NCI-H2029 (cell line): ENCODE measurements at places on chromosomes 13 and 19.

DNA sequence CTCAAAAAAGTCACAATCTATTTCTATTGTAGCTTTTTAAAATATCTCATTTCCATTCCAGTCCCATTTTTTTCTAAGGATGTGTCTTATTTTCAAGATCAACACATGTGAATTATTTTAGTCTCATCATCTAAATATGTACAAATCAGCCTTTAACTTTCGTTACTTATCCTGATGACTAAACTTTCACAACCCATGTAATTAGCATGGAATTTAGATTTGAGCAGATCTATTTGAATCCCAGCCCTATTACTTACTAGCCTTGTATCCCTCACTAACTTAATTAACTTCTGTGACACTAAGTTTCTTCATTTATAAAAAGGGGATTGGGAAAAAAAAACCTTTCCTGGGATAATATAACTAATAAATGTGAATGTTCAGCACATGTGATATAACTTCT is 81.1 kb downstream of the UFM1 start:
- DNase-seq: no peak

DNA sequence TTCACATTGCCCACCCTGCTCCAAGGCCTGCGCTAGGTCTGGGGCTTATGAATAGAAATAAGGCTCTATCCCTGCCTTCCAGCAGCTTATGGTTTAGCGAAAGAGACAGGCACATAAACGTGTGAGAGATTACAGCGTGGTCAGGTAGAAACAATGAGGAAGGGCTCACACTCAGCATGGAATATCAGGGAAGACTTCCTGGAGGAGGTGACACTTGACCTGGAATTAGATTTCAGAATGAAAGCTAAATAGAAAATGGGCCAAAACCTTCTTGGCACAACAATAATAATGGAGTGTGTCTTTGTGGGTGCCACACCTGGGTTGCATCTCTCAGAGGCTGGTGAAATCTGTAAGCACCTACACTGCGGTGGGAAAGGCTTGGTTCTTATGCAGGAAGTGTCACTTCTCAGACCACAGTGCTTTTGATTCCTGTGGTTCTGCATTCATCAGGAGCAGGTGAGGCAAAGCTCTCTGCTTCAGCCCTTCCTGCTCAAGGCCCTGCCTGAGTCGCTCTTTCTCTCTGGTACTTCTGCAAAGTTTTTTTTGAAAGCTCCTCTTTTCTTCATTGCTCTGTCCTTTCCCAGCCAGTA is 430.3 kb downstream of the ZNF536 start:
- DNase-seq: no peak

DNA sequence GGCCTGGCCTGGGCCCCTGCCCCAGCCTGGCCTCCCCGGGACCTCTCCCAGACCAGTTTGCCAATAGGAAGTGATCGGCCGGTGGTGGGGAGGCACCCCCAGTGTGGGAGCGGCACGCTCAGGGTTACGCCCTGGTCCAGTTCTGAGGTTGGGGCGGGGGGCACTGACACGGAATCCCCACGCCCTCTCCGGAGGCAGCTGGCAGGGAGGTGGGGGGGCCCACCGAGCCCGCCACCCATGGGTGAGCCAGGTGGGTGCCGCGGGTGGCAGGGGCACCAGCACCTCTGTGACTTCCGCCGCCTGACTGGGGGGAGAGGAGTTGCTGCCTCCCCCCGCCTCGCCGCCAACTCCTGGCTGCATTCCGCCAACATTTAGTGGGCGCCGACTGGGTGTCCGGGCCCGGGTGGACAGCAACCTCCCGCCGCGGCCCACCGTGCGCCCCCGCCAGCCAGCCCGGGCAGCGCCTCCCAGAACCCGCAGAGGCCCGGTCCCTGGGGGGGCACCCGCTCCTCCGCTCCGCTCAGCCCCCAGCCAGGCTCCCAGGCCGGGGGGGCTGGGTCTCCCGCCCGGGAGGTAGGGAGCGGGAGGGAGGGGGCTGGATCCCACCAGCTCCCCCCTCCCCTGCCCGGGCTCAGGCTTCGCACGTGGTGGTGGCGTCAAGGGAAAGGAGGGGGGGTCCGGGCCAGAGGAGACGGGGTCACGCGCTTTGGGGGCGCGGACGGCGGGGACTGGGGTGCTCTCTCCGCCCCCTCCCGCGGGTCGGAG is 2.0 kb downstream of the ZBTB7A start:
- no peak for DNase-seq

DNA sequence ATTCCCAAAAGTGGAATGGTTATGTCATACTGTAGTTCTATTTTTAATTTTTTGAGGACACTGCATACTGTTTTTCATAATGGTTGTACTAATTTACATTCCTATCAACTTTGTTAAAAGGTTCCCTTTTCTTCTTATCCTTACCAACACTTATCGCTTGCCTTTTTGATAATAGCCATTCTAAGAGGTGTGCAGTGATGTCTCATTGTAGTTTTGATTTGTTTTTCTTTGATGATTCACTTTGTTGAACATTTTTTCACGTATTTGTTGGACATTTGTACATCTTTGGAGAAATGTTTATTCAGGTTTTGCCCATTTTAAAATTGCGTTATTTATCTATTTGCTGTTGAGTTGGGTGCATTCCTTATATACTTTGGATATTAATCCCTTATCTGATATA is 188.8 kb upstream of the SPRY2 start:
- DNase-seq: no peak

DNA sequence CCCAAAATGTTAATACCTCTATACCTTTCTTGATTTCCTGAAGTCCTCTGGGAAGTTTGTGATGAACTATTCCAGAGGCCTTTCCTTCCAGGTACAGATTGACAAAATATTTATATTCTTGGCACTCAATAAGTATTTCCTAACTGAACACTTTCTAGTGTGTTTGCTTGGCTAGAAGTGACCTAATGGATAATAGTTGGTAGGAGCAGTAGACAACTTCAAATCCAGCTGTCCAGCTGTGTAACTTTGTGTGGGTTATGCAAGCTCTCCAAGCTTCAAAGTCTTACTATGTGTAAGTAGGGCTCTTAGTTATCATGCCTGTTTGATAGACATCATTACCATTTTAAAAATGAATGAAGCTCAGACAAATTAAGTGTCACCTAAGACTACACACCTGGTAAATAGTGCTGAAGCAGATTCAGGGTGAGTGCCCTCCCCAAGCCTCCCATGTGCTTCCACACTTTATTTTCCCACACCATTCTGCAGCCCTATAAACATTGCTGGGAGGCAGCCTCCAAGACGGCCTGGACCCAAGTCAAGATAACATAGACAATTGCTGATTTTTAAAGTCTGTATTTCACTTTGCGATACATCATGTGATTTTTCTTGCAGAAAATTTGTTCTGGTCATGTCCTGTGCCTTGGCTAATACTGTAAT is 196.6 kb downstream of the NALCN start:
- DNase-seq: no peak

DNA sequence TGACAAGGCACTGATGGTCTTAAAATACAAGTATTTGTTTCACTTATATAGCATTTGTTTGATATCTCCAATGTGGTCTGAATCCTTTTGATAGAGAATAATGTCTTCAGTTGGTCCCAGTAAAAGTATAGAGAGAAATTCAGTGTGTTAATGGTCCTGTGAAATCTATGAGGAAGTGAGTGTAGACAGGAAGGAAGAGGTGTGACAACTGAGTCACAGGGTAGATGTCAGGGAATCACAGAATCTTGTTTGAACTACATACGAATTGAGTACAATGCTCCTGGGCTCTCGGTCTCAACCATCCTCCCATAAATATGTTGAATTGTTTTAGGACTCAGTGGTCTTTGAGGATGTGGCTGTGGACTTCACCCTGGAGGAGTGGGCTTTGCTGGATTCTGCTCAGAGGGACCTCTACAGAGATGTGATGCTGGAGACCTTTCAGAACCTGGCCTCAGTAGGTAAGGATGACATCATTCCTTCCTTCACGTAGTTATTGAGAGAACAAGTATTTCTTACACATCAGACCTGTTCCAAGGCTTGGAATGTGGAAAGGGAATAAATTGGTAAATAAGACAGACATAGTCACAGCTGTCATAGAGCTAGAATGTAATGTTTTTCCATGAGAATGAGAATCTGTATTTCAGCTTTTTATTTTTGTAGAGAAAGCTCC is 9.1 kb downstream of the ZNF555 start:
- DNase-seq: no peak

GRCh38 chr13:48977286-48977625 is 1.5 kb downstream of the FNDC3A start:
- DNase-seq: no peak

DNA sequence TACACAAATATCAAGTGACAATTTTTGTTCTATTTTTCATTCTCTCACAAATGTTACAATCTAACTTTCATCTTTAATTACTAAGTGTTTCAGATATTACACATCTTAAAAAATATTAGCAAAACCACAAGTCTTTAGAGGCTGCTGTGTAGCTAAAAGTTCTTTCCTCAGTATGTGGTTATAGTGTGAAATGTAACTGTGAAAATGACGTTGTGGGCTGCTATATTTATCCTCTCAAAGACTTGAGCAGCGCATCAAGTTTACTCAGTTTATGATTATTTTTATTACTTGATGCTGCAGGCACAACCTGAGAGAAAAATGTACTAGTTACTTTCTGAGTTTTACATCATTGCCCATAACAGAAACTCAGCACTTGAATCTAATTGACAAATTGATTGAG is 2860.6 kb upstream of the PCDH20 start:
- no peak for DNase-seq

- peak; percentile 66 for DNase-seq
These were observed 9.8 kb downstream of the KBTBD6 start for GRCh38 chr13:41122838-41123237.

DNA sequence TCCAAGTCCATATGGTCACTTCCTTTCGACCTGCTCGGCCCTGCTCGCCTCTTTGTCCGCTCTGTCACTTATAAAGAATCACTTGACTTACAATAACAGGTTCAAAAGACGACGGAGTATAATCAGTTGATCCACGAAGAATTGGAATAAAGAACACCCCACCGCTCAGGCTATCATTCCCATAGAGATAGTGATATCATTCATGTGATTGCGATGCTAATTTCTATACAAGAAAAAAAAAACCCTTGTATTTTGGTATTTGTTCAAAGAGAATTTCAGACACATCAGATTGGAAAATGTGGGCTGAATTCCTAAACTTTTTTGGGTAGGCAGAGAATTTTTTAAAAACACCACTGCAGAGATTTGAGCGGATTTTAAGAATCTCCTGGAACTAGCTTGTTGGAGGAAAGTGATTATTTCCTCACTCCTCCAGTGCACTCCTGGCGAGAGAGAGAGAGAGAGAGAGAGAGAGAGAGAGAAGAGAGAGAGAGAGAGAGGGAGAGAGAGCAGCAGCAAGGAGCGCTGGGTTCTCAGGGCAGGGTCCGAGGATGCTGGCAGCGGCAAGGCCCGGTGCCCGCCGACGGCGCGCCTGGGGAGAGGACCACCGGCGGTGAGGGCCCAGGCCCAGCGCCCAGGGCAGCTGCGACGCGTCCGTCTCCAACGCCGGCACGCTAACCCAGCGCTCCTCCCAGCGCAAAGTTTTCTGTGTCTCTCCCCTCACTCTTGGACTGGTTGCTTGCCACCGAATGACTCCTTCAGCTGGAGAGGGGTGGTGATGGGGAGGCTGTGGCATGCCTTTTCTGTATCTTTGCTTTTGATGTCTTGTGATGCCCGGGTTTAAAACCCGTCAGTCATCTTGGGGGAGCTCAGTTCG is 149.0 kb upstream of the ZNF536 start:
- DNase-seq: no peak

- no peak for DNase-seq
These were observed 10.4 kb downstream of the EXOSC8 start for GRCh38 chr13:37011002-37011401.

DNA sequence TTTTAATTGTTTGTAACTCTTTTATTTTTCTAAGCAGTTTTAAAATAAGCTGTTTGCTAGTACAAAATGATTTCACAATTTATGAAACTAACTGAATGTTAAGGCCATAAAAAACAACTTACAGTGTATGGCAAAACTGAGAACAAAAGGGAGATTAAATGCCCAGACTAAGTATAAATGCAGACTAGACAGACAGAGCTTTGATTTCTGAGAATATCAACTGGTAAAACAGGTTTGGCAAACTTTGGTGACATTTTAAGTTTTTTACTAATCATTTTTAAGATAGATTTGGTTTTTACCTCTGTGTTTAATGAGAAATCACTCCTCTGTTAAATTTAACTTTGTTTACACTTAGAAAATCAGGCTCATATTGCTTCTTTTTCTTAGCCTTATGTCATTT is 127.5 kb upstream of the KLF5 start:
- DNase-seq: no peak

DNA sequence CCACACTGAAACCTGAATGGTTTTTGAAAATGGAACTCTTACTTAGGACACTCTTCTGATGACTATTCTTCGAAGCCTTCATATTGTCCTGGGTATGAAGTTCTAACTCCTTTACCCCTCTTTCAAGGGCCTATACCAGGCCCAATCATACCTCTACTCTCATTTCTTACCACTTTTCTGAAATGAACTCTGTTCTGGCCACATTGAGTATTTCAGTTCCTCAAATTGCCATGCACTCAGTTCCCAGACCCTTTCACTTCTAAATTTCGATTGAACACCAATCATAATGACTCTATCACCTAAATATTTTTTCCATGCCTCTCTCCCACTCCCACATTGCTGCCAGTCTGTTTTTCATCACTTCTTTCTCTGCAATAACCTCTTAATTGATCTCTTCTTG is 53.7 kb downstream of the LACC1 start:
- no peak for DNase-seq

DNA sequence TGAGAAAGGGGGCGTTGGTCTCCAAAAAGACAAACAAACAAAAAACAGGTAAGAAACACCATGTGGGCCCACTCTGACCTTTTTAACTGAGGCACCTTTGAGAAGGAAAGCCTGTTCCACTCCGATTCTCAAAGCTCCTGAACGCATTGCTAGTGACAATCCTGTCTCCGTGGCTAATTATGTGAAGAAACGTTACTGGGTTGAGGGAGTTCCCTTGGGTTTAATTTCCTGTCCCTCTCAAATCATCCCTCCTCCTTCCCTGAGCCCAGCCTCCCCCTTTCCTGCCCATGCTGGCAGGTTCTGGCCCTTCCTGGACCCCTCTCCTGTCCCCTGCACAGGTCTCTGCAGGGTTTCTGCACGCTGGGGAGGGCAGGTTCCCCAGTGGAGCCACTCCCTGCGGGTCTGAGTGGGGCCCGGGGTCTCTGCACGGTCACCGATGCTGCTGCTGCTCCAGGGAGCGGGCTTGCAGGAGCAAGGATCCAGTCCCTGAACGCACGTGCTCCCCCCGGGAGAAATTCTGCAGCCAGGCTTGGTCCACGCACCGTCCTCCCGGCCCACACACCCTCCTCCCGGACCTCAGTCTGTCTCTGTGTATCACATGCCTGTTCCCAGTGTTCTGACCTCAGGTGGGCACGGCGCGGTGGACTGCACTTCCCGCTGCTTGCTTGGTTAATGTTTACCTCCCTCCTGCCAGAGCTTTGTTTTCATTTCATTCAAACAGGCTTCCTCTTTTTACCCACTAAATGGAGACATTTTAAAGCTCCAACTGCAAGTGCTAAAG is 76.4 kb upstream of the MCF2L start:
- DNase-seq: no peak

GRCh38 chr19:33868788-33869412 is 72.2 kb downstream of the KCTD15 start:
- DNase-seq: no peak

DNA sequence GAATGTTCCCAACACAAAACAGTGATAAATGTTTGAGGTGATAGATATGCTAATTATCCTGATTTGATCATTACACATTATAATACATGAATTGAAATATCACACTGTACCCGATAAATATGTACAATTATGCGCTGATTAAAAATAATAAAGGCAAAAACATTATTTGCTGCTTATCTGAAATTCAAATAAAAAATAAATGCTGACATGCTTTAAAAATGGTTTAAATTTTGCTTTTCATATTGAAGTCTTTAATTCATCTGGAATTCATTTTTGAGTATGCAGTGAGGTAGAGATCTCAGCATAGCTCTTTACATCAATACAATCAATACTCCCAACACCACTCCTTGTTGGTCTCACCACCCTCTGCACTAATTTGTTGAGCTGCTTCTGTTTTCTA is 330.8 kb downstream of the NALCN start:
- no peak for DNase-seq
